GM23338 (cell line): ENCODE measurements at places on chromosomes 1 and 21.

DNA sequence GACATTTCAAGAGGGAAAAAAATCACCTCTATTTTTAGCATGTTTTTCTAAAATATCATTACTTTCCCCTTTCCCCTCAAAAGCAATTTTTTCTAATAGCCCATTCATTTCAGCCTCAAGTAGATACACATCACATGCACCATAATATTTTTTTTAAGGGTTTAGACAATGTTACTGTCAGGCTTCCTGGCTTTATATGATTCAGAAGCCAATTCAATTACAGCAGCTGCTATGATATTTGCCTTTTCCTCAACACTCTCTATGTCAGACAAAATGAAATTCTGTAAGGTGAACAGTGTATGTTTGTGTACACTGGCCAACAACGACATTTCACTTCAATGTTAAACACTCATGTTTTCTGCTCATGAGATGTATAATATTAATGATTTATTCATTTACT lies 46.5 kb downstream of the OMA1 start:
- DNase-seq, result no peak

- no peak for DNase-seq
These were observed 54.7 kb upstream of the NRIP1 start for GRCh38 chr21:15119486-15119885.

- DNase-seq, result no peak
These were observed 65.2 kb downstream of the CNST start for GRCh38 chr1:246631426-246631825.

- DNase-seq, result no peak
These were observed 134.6 kb downstream of the TNFSF18 start for GRCh38 chr1:172916116-172916515.

GRCh38 chr1:168958562-168959289 lies 147.8 kb upstream of the ATP1B1 start:
- no peak for DNase-seq

- no peak for DNase-seq
These were observed 4.2 kb downstream of the COX20 start for GRCh38 chr1:244839656-244840055.

DNA sequence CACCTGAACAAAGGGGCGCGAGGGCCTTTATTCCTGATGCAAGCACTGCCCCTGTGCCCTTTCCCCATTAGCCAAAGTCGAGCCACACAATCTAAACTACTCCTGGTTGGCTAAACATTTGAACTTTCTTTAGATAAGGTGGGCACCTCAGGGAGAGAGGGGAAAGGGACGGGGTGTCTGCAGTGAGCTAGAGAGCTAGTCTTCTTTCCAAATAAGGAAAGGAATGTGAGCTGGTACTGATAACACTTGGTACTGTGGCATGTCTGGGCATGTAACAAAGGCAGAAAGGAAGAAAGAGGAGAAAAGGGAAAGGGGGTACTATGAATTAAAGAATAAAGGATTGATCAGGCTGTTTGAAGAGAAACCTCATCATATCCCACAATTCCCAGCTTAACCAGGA lies 62.8 kb downstream of the OVGP1 start:
- peak; percentile 36 for DNase-seq

DNA sequence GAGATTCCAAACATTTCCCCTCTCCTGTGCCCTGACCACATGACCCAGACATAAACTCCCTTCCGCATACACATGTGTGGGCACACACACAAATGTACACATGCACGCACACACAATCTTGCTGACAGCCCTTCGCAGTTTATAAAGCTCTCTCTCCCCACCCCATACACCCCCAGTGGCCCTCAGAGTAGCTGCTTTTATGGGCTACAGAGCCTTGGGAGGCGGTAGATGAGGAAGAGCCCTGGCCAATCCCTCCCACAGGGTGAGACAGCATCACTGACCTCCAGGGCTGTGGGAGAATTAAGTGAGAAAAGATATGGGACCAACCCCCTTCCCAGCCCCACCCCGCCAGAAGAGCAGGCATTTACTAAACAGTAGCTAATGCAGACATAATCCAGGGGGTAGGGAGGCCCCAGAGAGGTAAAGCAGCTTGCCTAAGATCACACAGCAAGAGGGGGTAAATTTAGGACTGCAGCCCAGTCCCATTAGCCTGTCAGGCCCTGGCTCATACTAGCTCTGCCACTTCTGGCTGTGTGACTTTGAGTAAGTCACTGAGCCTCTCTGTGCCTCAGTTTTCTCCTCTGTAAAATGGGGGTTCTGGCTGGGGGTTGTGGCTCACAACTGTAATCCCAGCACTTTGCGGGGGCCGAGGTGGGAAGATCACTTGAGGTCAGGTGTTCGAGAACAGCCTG lies 5.1 kb downstream of the SDC3 start:
- DNase-seq, result no peak

DNA sequence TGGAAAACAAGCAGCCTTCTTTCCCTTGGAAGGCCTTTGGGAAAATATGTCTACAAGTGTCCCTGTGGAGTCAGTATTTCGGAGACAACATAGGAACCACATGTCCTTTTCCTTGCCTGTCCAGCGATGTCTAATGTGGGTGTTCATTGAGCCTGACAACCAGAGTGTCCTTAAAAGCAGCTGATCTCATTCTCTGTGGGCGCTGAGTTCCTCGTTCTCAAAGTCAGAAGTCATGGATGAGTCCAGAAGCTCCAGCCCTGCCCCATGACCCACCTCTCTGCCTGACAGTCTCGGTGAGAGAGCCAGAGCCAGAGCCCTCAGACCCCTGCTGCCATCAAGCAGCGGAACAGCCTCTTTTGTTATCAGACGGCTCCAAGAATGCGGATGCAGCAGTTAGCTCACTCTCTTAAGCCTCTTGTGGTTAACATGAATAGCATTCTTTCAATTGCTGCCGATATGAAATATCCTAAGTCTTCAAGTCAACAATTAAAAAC lies 329.2 kb downstream of the TGFB2 start:
- DNase-seq, result peak; percentile 85

DNA sequence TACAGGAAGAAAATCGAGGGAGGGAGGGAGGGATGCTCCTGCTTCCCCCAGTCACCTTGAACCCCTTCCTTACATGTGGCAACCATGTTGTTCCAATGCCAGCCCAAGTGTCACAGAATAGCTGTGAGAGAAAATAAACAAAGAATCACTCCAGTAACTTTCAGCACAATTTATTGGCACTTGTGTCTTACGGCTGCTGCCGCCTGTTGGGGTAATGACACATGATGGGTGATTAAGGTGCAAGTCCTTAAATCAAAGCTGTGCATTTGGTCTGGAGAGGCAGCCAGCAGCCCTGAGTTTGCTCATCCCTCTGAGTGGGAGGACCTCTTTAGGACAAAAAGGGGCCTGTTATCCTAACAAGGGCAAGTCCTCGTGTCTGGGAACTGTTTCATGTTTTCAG lies 377.7 kb downstream of the PCP4 start:
- DNase-seq, result no peak

GRCh38 chr1:159428536-159428935 lies 3.5 kb upstream of the OR10J4 start:
- DNase-seq, result no peak

DNA sequence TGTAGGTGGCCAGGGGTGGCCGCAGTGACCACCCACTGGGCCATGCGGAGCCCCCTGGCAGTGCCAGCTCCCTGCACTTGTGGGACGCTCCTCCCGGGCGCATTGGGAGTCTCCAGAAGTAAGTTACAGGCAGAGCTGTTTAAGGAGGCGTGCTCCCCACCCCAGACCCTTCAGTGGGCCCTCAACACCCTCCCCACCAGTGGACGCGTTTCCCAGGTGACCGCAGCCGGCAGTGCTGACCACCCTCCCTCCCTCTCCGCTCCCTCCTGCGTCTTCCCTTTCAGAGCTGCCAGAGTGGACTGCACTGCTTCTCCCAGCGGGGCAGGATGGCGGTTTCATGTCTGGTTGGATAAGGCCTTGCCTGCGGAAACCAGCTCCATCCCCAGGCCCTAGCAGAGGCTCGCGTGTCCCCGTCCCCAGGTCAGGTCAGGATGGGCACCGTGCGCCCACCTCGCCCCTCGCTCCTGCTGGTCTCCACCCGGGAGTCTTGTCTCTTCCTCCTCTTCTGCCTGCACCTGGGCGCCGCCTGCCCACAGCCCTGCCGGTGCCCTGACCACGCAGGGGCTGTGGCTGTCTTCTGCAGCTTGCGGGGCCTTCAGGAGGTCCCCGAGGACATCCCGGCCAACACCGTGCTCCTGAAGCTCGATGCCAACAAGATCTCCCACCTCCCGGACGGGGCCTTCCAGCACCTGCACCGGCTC lies 1.1 kb downstream of the LRRC3 start:
- DNase-seq, result peak; percentile 26

DNA sequence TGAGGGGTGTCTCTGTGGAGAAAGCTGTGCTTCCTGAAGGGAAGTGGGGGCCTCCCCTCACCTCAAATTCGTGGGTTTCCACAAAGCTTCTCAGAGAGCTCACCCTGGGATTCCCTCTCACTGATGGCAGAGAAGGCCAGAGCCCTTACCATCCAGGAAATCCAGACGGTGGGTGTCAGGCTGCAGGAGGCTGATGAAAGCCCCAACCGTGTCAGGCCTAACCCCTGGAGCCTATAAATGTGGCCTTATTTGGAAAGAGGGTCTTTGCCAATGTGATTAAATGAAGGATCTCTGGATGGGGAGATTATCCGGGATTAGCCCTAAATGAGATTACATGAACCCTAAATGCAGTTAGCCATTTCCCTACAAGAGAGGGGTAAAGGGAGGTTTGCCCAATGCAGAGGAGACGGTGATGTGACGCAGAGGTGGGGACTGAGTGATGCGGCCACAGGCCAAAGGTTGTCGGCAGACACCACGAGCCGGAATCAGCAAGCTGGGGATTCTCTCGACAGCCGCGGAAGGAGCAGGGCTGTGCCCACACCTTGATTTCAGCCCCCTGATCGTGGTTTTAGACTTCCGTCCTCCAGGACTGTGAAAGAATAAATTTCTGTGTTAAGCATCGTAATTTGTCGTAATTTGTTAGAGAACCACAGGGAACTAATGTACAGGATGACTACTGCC lies 82.6 kb downstream of the TOMM20 start:
- DNase-seq, result no peak

GRCh38 chr1:212680680-212681389 lies 18.8 kb downstream of the BATF3 start:
- DNase-seq, result no peak

- DNase-seq, result no peak
These were observed 131.8 kb downstream of the CAMTA1 start for GRCh38 chr1:6917067-6917466.

DNA sequence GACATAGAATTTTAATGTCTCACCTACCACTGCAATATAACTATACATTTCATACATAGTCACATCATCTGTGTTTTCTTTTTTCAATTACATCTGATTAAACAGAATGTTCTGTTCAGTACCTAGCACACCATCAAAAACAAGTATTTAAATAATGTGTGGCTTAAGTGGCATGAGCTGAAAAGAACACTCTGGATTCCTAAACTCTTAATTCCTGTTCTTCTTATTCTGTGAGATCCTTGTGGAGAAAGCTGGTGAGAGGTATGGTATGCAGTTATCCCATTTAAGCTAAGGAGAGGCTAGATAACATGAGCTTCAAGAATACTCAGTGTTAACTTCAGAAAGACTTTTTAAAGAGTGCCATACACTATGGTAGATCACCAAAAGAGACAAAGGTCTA lies 5.5 kb downstream of the TP53BP2 start:
- DNase-seq, result no peak

DNA sequence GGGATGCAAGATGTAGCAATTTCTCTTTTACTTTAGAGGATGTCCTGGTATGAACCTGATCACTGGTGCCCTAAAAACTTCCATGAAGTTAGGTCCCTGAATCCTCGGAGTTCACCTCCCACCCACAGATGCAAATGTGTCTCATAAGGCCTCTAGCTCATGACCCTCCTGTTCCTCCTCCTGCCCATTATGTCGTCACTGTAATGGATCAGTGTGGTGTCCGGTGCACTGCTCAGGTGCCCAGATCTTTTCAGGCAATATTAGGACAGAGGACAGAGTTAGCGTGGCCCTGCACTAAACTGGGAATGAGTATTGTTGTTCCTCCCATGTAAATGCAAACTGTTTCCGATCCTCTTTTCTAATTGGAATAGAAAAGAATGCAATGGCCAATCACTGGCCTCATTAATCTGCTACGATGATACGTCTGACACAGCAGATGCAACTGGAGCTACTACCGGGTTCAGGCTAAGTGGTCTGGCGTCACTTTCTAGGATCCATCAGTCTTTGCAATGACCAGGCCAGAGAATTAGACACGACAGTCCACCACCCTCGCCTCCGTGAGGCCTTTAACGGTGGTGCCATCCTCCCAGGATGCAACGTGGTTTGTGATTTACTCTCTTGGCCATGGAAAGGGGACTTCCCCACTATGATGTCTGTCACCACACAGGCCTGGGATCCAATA lies 3.4 kb upstream of the COL6A2 start:
- DNase-seq, result no peak

- DNase-seq, result no peak
These were observed 18.1 kb upstream of the LRRC52 start for GRCh38 chr1:165525708-165526107.

- peak; percentile 93 for DNase-seq
These were observed 637.3 kb downstream of the MATN1 start for GRCh38 chr1:30085811-30086770.

- DNase-seq, result no peak
These were observed 29.6 kb upstream of the PCBP3 start for GRCh38 chr21:45613881-45614280.

DNA sequence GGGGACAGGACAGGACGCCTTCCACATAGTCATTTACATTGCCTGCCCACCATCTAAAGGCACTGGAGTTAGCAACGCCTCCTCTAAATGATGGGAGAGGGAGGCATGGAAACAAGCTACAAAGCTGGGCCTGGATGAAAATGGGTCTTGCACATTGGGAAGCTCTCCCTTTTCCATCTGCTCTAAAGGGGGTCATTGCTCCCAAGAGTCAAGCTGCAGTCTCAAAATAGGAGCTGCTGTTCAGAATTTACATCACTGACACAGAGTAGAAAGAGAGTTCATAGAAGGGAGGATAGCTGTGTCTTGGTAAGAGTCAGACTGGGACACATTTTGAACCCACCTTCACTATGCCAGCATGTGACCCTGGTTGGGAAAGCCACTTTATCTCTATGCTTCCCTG lies 26.6 kb downstream of the RCSD1 start:
- DNase-seq, result no peak

- DNase-seq, result no peak
These were observed 699.9 kb downstream of the MATN1 start for GRCh38 chr1:30023339-30024022.

- DNase-seq, result no peak
These were observed 2.6 kb downstream of the PABPC4 start for GRCh38 chr1:39573736-39574624.

GRCh38 chr1:221692643-221693042 lies 49.2 kb downstream of the DUSP10 start:
- DNase-seq, result no peak
